ENCODE measurements at places on chromosomes 2 and 18.

GRCh38 chr2:147352264-147353071 lies 492.4 kb upstream of the ACVR2A start:
- no peak for DNase-seq

DNA sequence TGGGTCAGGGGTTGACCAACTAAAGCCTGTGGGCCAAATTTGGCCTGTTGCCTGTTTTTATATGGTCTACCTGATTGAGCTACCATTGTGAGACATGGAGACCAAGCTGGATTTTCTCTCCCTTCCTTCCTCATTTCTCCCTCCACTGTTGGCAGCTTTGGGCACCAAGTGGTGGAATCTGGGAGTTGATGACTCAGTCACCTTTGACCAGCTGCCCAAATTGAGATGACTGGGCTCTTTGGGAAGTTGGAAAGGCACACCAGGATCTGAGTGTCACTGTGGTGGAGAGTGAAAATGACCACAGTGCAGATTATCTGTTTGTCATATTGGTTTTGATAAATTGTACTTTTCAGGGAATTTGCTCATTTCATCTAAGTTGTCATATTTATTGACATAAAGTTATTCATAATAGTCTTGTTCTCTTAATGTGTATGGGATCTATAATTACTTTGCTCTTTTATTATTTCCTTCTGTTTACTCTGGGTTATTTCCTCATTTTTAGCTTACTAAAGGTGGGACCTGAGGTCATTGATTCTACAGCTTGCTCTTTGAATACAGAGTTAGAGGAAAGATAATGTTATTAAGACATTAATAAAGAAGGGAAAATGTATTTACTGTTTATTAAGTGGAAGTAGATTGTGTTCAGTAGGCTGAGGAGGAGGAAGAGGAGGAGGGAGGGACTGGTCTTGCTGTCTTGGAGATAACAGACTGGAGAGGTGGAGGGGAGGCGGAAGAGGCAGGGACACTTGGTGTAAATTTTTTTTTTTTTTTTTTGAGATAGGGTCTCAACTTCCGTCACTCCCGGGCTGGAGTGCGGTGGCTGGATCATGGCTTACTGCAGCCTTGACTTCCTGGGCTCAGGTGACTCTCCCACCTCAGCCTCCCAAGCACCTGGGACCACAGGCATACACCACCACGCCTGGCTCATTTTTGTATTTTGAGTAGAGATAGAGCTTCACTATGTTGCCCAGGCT lies 31.8 kb downstream of the AGFG1 start:
- no peak for DNase-seq

- no peak for DNase-seq
Measured at GRCh38 chr18:45007531-45007930, 326.8 kb downstream of the SETBP1 start.

DNA sequence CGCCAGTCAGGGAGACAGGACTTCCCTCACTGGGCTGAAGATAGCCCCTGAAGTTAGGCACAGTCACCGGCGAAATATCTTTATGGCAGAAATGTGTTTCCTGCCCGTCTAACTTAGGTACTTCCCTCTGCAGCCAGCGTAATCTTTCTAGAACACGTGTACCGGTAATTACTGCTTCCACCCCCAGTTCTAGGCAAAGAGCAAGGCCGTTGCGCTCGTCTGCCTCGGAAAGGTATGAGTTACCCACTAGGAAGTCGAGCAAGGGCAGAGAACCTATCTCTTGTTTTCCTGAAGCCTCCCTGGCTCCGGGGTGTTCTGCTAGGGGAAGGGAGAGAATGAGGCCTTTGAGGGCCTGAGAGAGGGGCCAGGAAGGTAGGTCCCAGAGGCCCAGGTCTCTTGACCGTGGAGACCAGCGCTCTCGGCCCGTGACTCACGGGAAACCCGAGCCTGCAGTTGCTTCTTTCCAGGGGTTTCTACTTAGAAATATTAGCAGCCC lies 70.0 kb downstream of the TWSG1 start:
- no peak for DNase-seq

GRCh38 chr2:53490659-53491058 lies 276.9 kb upstream of the CHAC2 start:
- DNase-seq: no peak

- DNase-seq: no peak
Measured at GRCh38 chr18:46705521-46705920, 48.5 kb upstream of the LOXHD1 start.

DNA sequence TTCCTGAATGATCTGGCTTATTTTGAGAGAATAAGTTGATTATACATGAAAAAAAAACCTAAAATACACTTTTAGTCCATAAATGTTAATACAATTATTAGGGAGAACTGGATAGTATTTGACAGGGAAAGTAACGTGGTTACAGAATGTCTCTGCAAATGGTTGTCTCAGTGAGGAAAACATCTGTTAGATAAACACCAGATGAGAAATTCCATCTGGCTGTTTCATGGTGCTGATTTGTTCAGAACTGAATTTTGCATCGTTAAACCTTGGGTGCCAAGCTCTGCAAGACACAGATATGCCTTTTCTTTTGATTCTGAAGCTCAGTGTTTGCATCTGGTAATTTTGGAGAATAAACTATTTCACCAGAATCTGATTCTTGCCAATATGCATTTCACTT lies 90.4 kb downstream of the SCN3A start:
- DNase-seq: no peak

DNA sequence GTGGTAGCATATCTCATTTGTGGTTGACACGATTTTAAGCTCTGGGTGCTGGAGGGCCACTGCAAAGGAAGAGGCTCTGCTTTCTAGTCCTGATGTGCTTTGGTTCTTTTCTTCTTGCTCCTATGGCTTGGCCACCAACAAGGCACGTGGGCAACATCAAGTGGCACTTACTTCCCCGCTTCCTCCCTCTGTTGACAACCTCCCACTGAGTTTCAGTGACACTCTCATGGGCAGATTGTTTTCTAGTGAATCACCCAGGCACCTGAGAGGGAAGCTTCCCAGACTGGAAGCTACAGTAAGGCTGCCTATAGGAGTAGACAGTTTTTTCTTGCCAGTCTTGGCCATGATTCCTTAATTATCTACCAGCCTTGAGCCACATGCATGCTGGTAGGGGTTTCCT lies 89.0 kb downstream of the NBAS start:
- DNase-seq: no peak

DNA sequence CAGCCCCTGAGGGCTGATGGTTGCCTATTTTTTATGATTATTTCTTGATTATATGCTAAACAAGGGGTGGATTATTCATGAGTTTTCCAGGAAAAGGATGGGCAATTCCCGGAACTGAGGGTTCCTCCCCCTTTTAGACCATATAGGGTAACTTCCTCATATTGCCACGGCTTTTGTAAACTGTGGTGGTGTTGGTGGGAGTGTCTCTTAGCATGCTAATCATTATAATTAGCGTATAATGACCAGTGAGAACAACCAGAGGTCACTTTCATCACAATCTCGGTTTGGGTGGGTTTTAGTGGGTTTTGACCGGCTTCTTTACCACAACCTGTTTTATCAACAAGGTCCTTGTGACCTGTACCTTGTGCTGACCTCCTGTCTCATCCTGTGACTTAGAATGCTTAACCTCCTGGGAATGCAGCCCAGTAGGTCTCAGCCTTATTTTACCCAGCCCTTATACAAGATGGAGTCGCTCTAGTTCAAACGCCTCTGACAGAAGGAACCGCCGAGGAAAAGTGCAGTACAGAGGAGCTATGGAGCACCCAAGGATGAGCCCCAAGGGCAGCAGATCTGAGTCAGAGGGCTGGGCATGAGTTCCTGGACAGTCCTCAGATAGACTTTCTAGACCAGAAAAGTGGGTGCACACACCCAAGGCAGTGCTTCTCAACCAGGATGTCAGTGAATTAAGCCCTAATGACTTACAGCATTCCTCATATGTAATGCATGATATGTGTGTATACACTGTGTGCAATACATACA lies 37.1 kb upstream of the ASAP2 start:
- no peak for DNase-seq

GRCh38 chr2:240814280-240814679 lies 5.7 kb downstream of the KIF1A start:
- DNase-seq: no peak

DNA sequence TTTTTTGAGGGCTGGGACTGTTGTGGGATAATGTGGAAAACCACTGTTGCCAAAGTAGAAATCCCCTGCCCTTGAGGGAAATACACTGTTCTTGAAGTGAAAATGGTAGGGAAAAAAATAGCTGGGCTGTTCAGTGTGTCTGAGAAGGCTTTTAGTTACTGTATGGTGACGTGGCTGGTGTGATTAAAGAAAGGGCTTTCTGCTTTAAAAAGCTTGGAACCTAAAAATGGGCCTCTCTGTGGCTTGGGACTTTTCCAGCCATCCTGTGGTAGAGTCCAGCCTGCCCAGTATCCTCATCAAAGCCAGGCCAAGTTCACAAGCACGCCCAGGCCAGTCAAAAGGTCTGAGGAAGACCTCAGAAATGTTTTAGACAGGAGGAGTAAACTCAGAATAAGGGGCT lies 6.8 kb downstream of the MGAT5 start:
- DNase-seq: no peak

GRCh38 chr18:14089781-14090180 lies 42.5 kb downstream of the ZNF519 start:
- no peak for DNase-seq

DNA sequence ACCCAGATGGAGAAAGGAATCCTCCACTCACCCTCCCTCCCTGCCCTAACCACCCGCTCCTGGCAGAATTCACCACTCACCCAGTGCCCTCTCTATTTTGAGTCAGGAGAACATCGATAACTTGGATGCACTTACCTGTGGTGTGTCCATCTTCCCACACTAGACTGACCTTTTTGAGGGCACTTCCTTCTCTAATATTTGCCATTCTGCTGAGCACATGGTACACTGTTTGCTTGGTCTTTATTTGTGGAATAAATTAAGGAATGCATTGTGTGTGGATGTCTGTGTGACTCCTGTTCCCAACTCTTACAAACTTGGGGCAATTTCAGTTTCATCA lies 133.7 kb downstream of the ACKR3 start:
- DNase-seq: no peak

- DNase-seq: no peak
Measured at GRCh38 chr2:101057051-101057933, 55.2 kb downstream of the RPL31 start.

DNA sequence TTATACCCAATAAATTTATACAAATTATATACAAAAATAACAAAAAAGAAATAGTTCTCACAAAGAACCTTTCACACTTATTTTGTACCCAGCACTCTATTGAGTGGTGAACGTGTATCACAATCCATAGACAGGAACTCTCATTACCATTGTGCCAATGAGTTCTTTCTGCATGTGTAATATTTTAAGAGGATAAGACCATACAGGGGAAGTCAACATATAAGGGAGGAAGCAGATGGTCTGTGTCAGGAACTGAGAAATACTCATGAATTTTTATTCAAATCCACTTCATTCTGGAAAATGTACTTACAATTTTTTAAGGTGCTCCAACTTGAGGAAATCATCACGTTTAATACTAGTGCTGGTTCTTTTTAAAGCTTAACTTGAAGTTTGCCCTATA lies 27.1 kb upstream of the ELOA2 start:
- DNase-seq: no peak

GRCh38 chr2:28681158-28681571 lies 70.5 kb upstream of the PPP1CB start:
- DNase-seq: peak; percentile 48

DNA sequence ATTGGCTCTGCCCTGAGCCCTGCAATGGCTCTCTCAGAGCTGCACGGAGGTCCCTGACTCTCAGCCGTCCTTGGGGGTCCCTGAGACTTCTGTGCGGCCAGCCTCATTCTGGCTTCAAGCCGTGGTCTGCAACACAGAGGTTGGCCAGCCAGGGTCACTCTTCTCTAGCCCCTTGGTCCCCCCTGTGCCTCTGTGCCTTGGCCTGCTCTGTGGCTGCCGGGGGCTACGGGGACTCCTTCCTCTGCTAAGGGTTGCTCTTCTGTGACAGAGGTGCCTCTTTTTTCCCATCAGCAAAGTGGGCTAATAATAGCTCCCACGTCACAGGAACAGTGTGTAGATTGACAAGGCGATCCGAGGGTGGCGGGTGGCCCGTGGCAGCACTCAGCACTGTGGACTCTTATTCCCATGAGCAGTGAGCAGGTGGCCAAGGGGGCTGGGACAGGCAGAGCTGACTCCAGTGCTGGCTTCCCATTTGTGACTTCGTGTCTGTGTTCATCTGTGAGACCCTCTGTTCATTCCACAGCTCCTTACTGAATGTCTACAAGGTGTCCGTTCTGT lies 19.4 kb downstream of the INHBB start:
- peak; percentile 7 for DNase-seq

- DNase-seq: no peak
Measured at GRCh38 chr2:22826703-22827102, 558.3 kb upstream of the KLHL29 start.

DNA sequence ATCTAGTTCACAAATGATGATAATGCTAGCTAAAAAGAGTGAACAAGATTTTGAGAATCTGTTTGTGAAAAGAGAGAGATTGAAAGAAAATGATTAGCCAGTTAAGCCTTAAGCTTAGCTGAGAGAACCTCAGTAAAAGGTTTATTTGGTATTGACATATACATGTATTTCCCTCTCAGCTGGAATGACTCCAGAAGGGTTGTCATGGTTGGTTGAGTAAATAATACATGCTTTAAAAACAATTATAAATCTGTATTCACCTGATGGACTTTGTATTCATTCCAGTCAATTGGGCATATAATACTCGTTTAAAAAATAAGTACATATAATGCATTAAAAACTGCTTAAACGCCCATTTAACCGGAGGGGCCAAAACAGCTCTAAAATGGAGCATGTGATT lies 181.4 kb downstream of the GRB14 start:
- DNase-seq: no peak

DNA sequence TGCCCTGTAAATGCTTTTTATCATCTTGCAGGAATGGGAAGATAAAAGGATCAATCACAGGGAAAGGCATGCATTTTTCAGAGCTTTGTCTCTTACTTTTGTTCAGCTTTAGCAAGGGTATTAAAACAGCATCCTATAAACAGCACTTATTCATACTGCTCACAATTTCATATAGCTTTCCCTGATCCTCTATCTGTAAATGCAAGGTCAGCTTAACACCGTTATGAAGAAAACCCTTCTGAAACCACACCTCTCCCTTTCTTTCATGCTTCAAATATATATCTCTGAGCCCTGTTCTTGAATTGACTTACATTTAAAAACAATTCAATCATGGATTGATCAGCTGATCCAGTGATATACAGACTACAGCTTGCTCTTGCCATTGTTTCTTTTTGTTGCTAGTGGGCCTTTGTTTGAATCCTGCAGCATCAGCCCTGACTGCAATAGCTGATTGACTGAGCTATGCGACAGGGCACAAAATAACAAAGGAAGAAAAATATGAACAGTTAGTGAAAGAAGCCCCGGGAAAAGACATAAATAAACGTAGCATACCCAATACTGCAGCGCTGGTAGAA lies 795.5 kb upstream of the CDH2 start:
- no peak for DNase-seq

- DNase-seq: no peak
Measured at GRCh38 chr2:5410991-5411700, 281.0 kb upstream of the SOX11 start.

- no peak for DNase-seq
Measured at GRCh38 chr18:44047585-44047984, 633.1 kb upstream of the SETBP1 start.

GRCh38 chr18:42242758-42243157 lies 287.7 kb downstream of the PIK3C3 start:
- no peak for DNase-seq

All from CD4-positive, alpha-beta memory T cell (primary cell).